Esophagus muscularis mucosa (tissue), 4 donors: ENCODE measurements at places on chromosomes 16 and 17. TPM values are rescaled to one million over a fixed set of nuclear protein-coding genes. Genes with fewer than 3 reads are reported as not detected.

GRCh38 chr17:51257150-51258081 is 2.4 kb downstream of the MBTD1 start:
- H3K36me3 ChIP-seq: peaks cover 14% of the 10 kb centered on the region
- H3K4me3 ChIP-seq: peak overlapping the region; percentile 94
- DNase-seq: no peak
- peaks cover 58% of the 10 kb centered on the region for H3K4me1 ChIP-seq
- no peaks in the 10 kb centered on the region for H3K27me3 ChIP-seq

DNA sequence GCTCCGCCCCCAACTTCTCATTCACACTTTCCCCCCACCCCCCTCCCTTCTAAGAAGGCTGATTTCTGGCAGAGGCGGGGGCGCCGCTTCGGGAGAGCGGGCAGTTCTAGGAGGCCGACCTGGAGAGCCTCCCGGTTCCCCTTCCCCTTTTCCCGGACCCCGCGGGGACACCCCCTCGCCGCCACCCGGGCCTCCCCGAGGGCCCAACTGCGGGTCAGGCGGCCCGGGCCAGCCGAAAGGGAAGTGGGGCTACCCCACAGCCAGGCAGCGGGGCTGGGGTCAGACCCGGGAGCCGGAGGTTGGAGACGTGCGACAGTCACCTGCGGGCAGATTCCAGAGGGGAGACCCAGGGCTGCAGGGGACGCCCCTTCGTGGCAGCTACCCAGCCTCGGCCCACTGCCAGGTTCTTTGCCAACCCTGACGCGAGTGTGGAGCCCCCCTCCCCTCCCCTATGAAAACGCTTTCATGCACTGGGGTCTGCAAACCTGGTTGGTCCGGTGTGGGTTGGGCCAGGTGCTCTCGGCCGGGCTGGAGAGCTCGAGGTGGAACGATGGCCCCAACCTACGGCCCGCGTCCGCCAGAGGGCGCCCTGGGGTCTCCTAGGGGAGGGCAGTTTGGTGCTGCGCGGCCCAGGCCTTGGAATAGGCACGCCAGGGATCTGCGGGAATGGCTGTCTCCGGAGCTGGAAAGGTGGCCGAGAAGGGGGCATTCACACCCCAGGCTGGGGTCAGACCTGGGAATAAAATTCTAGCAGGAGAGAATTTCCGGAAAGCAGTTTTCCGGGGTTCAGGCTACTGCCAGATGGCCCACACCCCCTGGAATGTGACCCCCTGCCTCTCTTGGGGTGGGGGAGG is 721 bp upstream of the SOCS3 start:
- H3K4me3 ChIP-seq: peak overlapping the region; percentile 94
- H3K36me3 ChIP-seq: peaks cover 32% of the 10 kb centered on the region
- no peaks in the 10 kb centered on the region for H3K27me3 ChIP-seq
- DNase-seq: peak; percentile 98

KRTAP9-2 gene
- not detected for total RNA-seq

HOXB6 gene
- 2.2 TPM for total RNA-seq

CRYBA1 gene
- total RNA-seq: not detected

ITGB3 gene
- 59.3 TPM for total RNA-seq

PRKCA gene
- 33.6 TPM for total RNA-seq

C1QL1 gene
- total RNA-seq: 10.1 TPM
